Stimulated activated CD8-positive, alpha-beta memory T cell treated with anti-CD3 and anti-CD28 coated beads, Interleukin-7, amount 100 ng/mL, for 1 hour (primary cell): ENCODE measurements at places on chromosomes 6 and 20.

- no peak for DNase-seq
Measured at GRCh38 chr6:149249370-149250357, 67.8 kb upstream of the TAB2 start.

DNA sequence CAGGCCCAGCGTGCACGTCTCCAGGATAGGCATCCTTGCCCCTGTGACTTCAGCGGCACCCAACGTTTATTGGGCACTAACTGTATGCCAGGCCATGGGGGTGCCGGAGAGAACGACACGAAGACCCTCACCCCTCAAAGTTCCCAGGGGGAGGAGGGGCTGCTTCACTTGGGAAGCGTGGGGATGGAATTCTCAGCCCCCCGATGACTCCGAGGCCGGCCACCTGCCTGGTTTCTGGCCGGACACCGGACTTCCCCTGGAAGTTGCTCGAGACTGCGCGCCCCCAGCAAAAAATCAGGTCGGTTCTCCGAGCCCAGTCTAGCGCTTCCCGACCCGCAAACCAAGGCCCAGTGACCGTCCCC is 275 bp upstream of the MAVS start:
- DNase-seq, result no peak

DNA sequence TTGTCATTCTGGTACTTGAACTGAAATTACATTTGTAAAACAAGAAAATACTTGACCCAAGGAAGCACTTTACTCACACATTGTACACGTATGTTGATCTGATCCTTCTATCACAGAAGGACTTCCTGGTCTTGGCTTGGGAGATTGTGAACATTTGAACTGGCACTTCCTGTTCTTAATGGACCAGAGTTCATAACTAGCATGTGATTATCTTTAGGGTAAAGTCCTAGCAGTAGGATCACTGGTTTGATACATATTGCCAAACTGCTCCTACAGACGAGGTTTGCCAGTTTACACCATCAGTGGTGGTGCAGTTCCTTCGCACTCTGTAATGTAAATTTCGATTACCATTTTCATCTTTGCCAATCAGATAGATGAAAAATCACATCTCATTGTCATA is 12.7 kb downstream of the HECA start:
- DNase-seq, result no peak

GRCh38 chr20:15603978-15604805 is 969.1 kb downstream of the KIF16B start:
- no peak for DNase-seq

- DNase-seq, result no peak
Measured at GRCh38 chr20:39822667-39823066, 860.5 kb downstream of the DHX35 start.

GRCh38 chr6:89952105-89952671 is 57.9 kb downstream of the GJA10 start:
- no peak for DNase-seq

DNA sequence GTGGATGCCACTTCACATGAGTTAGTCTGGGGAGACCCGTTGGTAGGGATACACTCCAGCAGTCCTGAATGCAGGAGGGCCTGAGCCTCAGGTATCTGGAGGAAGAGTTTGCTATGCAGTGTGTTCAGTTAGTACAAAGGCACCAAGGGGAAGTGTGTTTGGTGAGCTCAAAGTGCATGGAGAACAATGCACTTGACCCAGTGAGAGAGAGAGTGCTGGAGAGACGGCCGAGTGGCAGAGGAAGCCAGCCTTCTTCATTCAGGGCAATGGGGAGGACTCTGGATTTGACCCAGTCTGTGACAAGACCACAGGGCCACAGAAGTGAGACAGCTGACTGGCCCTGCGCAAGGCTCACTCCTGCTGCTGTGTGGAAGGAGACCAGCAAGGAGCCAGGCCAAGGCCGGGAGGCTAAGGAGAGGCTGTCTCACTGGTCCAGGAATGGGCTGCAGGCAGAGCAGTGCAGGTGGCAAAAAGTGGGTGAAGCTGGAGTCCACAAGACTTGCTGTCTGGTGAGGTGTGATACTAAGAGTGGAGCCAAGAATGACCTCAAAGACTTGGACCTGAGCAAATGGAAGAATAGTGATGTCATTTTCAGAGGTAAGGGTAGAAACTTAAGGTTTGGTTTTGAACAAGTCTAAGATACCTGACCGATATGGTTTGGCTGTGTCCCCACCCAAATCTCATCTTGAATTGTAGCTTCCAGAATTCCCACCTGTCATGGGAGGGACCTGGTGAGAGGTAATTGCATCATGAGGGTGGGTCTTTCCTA is 38.0 kb downstream of the PDE10A start:
- DNase-seq, result no peak

DNA sequence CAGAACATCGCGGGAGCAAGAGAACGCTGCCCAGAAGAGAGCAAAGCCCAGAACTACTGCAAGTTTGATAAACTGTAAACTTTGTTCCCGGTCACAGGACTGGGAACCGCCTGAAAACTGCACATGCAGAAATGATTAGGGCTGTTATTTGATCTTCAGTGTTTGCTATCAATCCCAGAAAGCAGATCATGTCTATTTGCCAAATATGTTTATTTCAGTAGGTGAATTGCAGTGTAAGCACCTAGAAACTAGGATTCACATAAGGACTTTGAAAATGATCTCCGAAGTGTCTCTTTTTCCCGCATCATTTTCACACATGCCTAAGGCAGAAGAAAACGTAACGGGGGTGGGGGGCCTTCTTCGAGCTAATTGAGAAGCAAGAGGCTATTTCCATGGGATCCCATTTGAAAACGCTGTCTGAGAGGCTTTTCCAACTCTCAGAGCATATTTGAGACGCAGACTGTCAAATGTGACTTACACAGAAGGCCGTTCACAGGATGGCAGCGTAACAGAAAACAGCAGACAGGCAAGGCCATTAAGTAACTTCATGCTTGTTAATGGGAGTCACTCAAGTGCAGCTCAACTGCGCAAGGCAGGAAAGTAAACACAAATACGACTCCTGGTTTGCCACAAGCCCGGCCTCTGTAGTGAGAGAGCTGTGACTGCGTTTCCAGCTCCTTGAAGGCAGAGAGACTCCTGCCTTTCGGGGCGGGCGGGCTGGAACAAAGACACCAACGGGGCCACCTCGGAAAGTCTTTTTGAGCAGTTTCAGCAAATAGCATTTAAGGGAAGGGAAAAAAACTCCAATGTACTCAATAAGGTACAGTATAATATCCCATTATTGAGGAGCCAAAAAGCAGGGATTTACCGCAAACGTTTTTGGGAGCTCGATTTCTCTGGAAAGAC is 144.7 kb upstream of the ZNF217 start:
- DNase-seq, result no peak

DNA sequence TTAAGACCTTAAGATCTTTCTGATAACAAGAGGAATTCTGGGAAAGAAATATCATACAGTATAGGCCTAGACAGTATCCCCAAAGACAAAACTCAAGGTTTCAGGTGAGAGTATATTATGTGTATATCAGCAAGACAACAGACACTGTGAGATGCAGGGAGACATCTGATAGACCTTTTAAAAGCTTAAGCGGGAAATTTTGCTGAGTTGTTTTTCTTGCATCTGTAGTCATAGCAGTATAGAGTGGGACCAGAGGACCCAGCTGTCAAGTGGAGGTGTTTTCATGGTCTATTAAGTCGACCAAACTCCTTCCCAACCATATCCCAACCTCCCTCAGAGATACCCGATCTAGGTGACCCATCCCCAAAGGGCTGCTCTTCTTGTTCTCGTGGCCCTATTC is 98.1 kb upstream of the THEMIS start:
- DNase-seq, result no peak

- DNase-seq, result no peak
Measured at GRCh38 chr20:43726811-43727338, at the start of gene GTSF1L. GTSF1L (minus strand) TSS chr20:43727002; CDS start chr20:43726694, 308 bp downstream.

DNA sequence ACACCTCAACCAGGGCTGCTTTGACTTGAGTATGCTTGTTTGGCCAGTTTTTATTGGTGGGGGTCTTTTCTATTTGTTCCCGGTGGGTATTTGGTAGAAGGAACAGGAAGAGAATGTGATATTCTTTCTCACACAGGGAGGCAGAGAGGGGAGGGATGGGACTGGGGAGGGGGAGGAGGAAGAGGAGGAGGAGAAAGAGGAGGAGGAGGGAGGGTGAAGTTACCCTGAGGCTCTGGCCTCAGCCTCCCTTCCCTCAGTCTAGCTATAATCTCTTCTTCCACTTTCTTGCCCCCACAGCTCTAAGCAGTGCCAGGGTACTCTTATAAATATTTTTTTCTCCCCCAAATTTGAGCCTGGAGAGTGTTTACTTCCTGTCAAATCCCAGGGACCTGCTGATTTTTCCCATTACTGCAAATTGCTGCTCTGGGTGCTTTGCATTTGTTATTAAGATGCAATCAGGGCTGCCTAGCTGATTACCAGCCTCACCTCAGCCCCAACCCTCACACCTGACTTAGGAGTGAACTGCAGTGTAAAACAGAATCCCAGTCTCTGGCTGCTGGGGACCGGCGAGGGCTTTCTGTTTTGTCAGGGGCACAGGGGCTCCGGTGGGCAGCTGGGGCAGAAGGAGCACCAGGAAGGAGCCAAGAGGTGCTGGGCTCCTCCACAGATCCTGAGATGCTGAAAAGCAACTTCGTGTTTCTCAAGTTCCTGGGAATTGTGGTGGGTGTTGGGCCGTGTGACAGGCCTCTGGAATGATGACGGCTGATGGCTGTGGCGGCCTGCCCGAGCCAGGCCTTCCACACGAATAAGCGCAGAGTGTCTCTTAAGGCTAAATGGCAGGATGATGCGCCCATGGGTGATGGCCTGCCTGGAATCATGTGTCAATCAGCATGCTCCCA is 141.4 kb downstream of the CD83 start:
- no peak for DNase-seq

DNA sequence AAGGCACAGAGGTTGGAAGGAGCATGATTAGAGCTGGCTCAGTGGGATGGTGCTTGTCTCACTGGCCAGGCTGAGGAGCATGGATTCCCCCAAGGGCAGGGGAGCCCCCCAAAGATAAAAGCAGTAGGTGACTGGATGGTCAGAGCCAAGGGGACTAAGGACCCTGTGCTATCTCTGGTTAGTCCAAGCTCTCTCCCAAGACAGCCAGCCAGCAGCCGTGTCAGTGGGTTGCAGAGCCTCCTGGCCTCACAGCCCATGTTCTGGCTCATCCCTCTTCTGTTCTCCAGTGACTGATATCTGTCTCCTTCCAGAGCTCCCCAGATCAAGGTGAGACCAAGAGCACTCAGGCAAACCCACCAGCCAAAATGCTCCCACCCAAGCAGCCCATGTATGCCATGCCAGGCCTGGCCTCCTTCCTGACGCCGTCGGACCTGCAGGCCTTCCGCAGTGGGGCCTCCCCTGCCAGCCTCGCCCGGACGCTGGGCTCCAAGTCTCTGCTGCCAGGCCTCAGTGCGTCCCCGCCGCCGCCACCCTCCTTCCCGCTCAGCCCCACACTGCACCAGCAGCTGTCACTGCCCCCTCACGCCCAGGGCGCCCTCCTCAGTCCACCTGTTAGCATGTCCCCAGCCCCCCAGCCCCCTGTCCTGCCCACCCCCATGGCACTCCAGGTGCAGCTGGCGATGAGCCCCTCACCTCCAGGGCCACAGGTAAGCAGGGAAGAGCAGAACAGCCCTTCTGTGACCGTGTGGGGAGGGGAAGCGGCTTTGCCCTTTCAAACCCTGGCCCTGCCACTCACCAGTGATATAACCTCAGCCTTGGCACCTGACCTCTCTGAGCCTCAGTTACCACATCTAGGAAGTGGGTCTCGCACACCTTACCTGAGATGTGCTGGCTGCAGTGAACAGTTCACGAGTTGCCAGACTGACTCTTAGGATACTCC is 121.3 kb downstream of the JPH2 start:
- DNase-seq, result no peak

GRCh38 chr6:38755874-38756273 is 40.8 kb downstream of the DNAH8 start:
- DNase-seq, result no peak

- DNase-seq, result no peak
Measured at GRCh38 chr20:34922654-34923381, 32.8 kb downstream of the GSS start.

DNA sequence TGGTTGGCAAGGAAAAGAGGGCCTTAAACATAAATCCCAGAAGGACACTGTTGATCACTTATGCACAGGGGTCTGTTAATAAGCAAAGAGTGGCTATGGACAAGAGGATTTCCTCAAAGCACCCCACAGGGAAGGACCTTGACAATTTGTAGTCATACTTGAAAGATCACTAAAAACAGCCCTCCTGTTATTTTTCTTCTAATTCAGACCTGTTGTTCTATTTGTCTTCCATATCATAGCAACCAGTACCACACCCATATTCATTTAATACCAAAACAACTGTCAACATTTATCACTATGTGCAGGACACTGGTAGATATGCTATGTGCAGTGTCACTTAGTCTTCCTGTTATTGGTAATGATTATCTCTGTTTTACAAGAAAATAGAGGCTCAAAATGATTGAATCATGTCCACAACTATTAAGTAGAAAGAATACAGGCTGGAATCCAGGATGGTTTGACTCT is 3.2 kb upstream of the DYNLRB1 start:
- no peak for DNase-seq

GRCh38 chr6:14224359-14225103 is 107.0 kb downstream of the CD83 start:
- DNase-seq, result no peak

GRCh38 chr6:37208793-37209192 is 38.8 kb downstream of the PIM1 start:
- no peak for DNase-seq

- no peak for DNase-seq
Measured at GRCh38 chr6:118627724-118628123, 23.7 kb downstream of the CEP85L start.

DNA sequence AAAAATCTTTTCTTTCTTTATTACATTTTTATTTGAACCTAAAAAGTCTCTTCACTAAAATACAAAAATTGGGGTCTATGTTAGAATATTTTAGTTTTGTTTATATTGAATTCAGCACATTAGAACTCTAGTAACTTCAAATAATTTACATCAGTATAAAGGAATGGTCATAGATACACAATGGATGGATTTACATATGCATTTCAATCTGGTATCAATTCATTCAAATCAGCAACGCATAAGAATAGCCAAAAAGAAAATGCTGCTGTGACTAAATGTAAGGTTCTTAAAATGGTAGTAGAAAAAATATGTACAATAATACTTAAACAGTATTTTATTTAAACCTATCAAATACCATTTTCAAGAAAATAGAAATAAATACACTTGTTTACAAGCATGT is 47.6 kb upstream of the MANEA start:
- no peak for DNase-seq

GRCh38 chr20:61556673-61557072 is 304.6 kb downstream of the CDH4 start:
- no peak for DNase-seq

GRCh38 chr20:56359212-56360132 is 698 bp downstream of the FAM210B start:
- DNase-seq, result no peak

- DNase-seq, result no peak
Measured at GRCh38 chr20:36677422-36677771, 31.4 kb upstream of the SLA2 start.
